Cerebellum (tissue), 4 donors: ENCODE measurements at places on chromosomes 2 and 18.

DNA sequence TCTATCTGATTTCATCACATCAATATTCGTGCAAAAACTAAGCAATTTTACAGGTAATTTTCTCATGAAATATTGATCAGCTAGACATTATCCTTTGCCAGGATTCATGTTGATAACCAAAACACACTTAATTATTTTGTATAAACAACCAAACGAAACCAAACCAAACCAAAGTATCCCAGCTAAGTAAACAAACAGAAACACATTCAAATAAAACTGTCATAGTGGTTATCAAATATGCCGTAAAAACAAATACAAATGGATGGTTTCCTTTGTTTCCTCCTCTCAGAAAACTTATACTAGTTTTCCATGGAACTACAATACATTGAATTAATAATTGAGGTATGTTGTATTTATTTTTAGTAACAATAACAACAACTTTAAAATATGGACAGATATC, 777.4 kb downstream of the DSC3 start:
- DNase-seq = no peak

DNA sequence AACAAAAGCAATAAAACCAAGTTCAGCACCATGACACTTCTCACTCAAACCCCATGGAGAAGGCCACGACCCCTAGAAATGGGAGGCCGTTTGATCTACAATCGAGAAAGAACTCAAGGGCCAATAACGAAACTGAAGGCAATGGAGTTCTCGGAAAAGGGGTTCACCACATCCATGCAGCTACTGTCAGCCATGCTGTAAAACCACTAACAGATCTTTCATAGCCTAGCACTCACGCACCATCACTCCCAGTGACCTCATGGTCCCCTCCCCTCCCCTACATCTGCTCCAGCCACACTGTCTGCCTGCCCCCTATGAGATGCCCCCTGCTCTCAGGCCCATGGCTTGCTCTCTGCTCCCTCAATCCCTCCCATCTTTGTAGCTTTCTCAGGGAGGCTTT, 135.3 kb downstream of the TMEM163 start:
- no peak for DNase-seq

GRCh38 chr18:46728219-46728930, 28.5 kb downstream of the ST8SIA5 start:
- peak; percentile 83 for DNase-seq

DNA sequence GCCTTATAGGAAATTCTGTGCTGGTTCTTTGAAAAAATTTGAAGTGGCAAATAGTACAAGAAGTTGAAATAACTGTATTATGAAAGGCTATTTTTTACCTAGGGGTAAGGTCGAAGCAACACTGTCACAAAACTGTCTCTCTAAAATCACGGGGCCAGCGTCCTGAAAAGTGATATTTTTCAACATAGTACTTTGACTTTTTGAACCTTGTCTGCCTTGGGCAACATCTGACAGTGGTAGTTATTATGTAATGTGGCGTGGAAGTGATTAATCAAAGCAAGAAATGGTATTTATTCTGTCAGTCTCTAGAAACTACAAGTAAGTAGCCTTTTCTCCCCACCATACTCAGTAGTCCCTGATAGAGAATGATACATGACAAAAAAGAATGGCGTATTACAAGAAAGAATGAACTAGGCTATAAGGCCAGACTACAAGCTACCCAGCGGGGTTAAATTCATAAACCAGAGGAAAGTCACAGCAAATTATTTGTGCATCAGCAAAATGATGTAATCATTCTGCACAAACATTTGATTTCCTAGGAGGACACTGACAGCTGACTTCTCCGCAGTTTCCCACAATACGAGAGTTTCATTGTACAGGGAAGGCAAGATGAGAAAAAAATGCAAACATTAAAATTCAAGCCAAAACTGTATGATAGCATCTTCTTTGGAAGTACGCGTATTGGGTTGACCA, 9.8 kb downstream of the GEN1 start:
- DNase-seq = no peak

DNA sequence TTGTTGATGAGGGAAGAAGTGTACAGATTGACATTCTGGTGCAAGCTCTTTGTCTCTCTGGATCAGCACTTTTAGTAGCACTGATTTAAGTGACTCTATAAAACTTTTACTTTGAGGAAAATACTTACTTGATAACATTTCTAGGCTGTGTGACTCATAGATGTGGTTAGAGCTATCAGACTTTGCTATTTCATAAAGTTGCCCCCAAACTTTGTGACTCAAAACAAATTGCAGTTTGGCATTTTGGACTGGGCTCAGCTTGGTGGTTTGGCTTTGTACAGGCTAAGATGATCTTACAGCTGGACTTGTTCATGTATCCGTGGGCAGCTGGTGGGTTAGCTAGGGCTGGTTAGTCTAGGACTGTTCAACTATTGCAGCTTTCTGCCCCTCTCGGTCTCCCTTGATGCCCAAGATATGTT, 42.1 kb upstream of the GLS start:
- DNase-seq = no peak

DNA sequence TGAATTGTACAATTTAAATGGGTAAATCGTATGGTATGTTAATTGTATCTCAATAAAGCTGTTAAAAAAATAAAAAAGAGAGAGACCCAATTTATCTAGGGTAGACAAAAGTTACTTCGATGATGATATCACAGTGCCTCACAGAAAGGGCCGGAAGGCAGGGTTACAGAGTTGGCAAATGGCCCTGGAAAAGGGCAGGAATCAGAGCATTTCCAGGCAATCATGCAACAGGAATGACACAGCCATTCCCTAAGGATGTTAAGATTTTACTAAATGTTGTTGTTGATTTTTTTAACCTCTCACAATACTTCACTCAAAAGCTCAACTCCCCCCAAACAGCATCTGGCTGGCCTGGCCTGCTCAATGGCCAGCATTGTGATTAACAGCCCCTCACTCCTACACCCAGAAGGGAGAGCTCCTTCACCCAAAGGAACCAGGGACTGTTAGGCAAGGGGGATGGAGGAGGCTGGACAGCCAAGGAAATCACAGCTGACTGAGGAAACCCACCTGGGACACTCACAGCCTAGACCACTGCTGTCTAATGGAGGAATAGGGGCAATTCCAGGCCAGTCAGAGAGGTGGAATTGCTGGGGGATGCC, 7.7 kb upstream of the SP100 start:
- DNase-seq = no peak

- DNase-seq = no peak
Observed at GRCh38 chr18:35441857-35442595, 55.7 kb downstream of the INO80C start.
